Cerebellar nuclear complex (tissue), 1 donor: ENCODE measurements at places on chromosomes 5 and 9.

DNA sequence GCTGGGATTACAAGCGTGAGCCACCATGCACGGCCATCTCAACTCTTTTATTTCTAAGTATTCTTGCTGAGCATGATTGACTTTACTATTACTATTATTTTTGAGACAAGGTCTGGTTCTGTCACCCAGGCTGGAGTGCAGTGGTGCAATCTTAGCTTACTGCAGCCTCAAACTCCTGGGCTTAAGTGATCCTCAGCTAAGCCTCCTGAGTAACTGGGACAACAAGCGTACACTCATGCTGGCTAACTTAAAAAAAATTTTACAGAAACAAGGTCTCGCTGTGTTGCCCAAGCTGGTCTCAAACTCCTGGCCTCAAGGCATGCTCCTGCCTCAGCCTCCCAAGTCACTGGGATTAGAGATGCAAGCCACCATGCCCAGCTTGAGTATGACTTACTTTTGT, 443.7 kb downstream of the ARHGEF28 start:
- DNase-seq, result no peak

DNA sequence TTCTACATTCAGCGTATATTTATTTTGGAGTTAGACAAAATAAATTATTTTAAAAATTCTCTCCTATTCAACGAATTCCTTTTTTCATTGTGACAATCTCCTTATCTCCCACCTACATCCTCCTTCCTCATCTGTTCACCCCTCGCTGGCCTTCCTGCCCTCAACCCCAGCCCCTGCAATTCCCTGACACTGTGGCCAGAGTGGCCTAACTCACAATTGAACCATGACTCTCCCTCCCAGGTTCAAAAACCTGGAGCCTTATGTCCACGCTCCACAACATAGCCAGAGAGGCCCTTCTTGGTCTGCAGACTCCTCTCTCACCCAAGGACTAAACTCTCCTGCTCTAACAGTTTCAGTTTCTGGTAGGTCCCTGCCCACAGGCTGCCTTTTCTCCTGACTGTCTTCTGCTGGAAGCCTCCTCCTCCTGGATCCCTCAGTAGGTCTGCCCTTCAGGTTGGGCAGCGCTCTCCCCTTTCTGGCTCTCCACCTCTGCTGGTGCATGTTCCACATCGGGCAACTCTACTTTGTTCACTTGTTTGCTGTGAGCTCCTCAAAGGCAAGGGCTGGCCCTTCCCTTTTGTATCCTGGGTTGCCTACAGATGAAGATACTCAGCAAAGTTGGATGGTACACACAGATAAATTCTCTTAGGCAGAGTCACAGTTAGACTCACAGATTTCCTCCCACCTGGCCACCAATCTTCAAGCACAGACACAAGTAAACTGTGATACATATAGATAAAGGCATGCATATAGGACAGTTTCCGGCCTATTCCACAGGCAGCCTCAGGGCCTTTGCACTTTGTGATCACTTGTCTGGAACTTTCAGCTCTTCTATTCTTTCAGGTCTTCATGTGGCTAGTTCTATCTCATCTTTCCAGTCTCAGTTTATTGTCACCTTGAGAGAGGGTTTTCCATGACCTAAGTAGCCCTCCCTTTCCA, 19.8 kb upstream of the MYORG start:
- DNase-seq, result no peak

DNA sequence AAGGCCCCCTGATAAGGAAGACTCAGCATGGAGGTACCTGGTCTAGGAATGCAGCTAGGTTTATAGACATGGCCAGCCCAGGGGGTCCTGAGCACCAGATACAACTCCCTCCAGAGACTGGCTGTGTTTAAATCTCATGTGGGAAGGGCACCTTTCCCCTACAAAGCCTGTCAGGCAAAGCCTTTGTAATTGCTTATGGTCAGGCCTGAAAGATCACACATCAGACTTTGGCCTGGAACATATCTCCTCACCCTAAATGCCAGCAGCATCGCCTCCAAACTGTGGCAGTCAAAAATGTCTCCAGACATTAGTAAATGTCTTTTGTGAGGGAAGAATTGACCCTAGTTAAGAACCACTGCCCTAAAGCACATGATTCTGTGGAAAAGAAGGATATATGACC, 51.6 kb upstream of the MACIR start:
- DNase-seq, result no peak

GRCh38 chr9:7974335-7974960, 174.9 kb upstream of the DMAC1 start:
- DNase-seq, result no peak
